ENCODE measurements at places on chromosomes 7 and 10.

DNA sequence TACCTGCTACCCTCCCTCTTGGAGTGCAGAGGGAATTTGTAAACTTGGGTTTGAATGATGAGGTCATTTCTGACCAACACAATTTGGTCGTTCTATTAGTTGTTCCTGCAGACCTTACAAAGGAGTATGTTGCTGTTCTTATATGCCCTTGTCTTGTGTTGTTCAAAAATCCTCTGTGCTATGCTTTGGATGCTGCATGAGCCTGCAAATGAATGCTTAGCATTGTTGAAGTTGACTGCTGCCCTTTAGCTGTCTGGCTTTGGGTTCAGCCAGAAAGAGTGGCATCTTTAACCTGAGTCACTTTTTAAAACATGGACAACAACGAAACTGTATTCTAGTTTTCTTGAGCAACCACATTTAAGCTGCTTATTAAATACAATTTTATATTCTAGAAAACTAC lies 80.3 kb downstream of the SND1 start:
- no peak for DNase-seq

GRCh38 chr7:54260941-54261371 lies 281.2 kb upstream of the VSTM2A start:
- DNase-seq, result no peak

DNA sequence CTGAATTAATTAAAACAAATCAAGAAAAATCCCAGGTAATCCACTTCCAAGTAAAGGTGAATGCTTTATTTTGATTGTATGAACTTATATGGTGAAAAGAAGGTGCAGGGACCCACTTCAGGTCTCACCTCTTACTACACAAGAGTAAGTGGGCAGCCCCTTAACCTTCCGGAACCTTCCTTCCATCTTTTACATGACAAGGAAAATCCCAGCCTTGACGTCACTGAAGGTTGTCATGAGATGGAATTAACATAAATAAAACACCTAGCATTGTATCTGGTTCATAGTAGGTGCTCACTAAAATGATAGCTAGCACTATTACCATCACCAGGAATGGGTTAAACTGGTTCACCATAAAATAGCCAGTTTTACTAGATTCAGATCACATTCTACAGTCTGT lies 119.5 kb downstream of the ICA1 start:
- DNase-seq, result no peak

- DNase-seq, result no peak
Measured at GRCh38 chr10:33010132-33011037, 52.4 kb upstream of the ITGB1 start.

DNA sequence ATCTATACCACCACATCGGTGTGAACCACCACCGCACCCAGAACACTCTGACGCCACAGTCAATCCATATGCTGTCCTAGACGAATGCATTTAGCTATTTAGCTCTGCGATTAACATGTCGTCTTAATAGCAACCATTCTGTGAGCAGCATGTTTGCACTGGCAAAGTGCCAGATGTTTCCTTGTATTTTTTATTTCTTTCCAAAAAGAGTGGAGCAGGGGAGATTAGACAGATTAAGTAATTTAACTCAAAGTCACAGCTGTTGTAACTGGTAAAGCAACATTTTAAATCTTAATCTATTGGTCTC lies 57.0 kb upstream of the ARL4A start:
- peak; percentile 66 for DNase-seq

Measured in NCI-H1092 treated with DMSO at 0.1 percent for 48 hours (cell line).